Natural killer cell treated with Interleukin-12 subunit alpha and Interleukin-12 subunit beta and Interleukin-15 and Interleukin-18, amount 100 ng/mL, for 72 hours (primary cell): ENCODE measurements at places on chromosomes 3 and 15. TPM values are rescaled to one million over a fixed set of nuclear protein-coding genes. Genes with fewer than 3 reads are reported as not detected.

SMAD6 gene
- total RNA-seq, result 1.1 TPM

- H3K27me3 ChIP-seq, result no peaks in the 10 kb centered on the region
- no peaks in the 10 kb centered on the region for H3K36me3 ChIP-seq
- H3K4me3 ChIP-seq, result no peak overlapping the region
- DNase-seq, result no peak
These were observed 297.3 kb downstream of the MECOM start for GRCh38 chr3:169365993-169366915.

- H3K4me3 ChIP-seq, result no peak overlapping the region
- peaks cover 5% of the 10 kb centered on the region for H3K4me1 ChIP-seq
- H3K27ac ChIP-seq, result no peak overlapping the region
- no peak for DNase-seq
- H3K27me3 ChIP-seq, result no peaks in the 10 kb centered on the region
These were observed 23.5 kb downstream of the RUVBL1 start for GRCh38 chr3:128100161-128100560.

DNA sequence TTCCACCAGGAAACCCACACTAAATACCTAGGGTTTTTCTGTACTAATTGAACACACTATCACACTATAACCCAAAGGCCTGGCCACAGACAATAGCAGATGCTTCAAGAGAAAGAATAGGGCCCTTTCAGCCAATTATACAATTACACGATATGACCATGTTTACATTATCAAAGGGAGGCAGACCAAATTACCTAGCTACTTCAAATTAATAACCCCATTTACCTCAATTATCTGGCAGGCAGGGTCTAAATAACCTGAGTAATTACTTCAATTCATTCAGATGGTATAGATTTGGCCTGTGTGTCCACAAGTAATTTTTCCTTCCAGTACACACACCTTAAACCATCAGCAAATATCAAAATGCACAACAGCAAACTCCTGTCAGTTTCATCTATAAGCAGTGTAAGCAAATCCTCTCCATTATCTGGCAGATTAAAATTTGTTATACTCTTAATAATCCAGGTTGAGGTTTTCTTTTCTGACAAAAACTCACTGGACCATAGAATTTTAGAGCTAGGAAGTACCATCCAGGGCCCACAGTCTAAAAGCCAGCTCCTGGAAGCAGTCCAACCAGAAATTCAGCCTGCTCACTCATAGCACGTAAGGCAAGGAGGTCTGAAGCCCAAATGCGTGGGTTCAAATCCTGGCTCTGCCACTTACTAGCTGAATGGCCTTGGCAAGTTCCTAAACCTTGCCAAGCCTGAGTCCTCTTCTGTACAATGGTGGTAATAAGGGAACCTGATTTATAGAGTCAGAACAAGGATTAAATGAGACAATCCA, 51.8 kb downstream of the RFTN1 start:
- H3K36me3 ChIP-seq, result peaks cover 11% of the 10 kb centered on the region
- H3K27ac ChIP-seq, result peak overlapping the region; percentile 44
- peaks cover 43% of the 10 kb centered on the region for H3K4me1 ChIP-seq
- no peak overlapping the region for H3K4me3 ChIP-seq

- peaks cover 5% of the 10 kb centered on the region for H3K36me3 ChIP-seq
- H3K4me3 ChIP-seq, result no peak overlapping the region
- peaks cover 15% of the 10 kb centered on the region for H3K27me3 ChIP-seq
- H3K4me1 ChIP-seq, result no peaks in the 10 kb centered on the region
These were observed 94.3 kb upstream of the TLE3 start for GRCh38 chr15:70192041-70192440.

GRCh38 chr15:81285461-81285860, 38.5 kb downstream of the STARD5 start:
- no peak overlapping the region for H3K4me3 ChIP-seq
- no peaks in the 10 kb centered on the region for H3K27me3 ChIP-seq
- peak; percentile 8 for DNase-seq
- H3K27ac ChIP-seq, result peak overlapping the region; percentile 87

DNA sequence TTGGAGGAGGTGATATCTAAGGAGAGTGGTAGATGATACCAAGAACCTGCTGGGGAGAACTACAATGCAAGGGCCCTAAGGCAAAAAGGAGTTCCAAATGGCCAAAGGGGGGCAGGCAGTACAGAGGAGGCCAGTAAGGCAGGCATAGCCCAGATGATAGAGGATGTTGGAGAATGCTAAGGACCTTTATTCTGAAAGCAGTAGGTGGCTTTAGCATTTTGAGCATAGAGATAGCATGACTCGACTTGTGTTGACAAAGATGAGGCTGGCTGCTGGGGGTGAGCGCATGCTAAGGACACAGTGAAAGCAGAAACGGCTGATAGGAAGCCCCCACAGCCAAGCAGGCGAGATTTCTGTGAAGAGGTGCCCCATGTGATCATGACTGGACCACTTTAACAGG, 419.3 kb downstream of the ERC2 start:
- H3K4me3 ChIP-seq, result no peak overlapping the region
- DNase-seq, result no peak
- no peaks in the 10 kb centered on the region for H3K27me3 ChIP-seq
- no peak overlapping the region for H3K27ac ChIP-seq
